ENCODE measurements at places on chromosomes 3 and 15.

GRCh38 chr3:194102436-194102835 is 33.5 kb upstream of the HES1 start:
- H3K4me1 ChIP-seq = peaks cover 41% of the 10 kb centered on the region
- no peak for DNase-seq
- no peak overlapping the region for H3K4me3 ChIP-seq
- H3K27me3 ChIP-seq = no peaks in the 10 kb centered on the region
- no peaks in the 10 kb centered on the region for H3K36me3 ChIP-seq

- no peaks in the 10 kb centered on the region for H3K4me1 ChIP-seq
- no peaks in the 10 kb centered on the region for H3K27me3 ChIP-seq
- H3K36me3 ChIP-seq = no peaks in the 10 kb centered on the region
- H3K4me3 ChIP-seq = no peak overlapping the region
- H3K27ac ChIP-seq = no peak overlapping the region
Measured at GRCh38 chr3:144229953-144230352, 258.3 kb downstream of the DIPK2A start.

DNA sequence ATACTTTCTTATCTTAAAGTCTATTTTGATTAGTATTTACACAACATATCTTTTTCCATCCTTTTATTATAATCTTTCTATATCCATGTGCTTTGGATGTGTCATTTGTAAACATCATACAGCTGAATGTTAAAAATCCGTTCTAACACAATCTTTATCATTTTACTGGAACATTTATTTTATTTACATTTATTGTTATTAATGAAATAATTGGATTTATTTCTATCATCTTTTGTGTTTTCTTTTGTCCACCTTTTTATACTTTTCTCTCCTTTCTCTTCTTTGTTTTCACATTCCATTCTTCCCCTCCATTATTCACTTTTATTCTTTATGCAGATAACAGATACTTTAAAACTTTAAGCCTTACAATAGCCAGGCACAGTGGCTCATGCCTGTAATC is 34.7 kb upstream of the CTDSPL start:
- no peaks in the 10 kb centered on the region for H3K36me3 ChIP-seq
- H3K4me3 ChIP-seq = no peak overlapping the region
- H3K4me1 ChIP-seq = no peaks in the 10 kb centered on the region

GRCh38 chr3:10337323-10338163 is 16.6 kb upstream of the SEC13 start:
- H3K27me3 ChIP-seq = no peaks in the 10 kb centered on the region
- H3K4me1 ChIP-seq = no peaks in the 10 kb centered on the region
- H3K4me3 ChIP-seq = no peak overlapping the region
- H3K36me3 ChIP-seq = no peaks in the 10 kb centered on the region

DNA sequence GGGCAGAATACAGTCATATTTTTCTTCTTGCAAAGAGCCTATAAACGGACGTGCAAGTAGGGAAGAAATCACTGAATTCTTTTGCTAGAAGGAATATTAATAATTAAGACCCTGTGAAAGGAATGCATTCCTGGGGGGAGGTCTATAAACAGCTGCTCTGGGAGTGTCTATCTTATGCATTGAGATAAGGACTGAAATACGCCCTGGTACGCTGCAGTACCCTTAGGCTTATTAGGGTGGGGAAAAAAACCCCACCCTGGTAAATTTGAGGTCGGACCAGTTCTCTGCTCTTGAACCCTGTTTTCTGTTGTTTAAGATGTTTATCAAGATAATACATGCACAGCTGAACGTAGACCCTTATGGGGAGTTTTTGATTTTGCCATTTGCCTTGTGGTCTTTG is 100.0 kb upstream of the KBTBD8 start:
- no peaks in the 10 kb centered on the region for H3K36me3 ChIP-seq
- no peak for DNase-seq
- H3K27me3 ChIP-seq = no peaks in the 10 kb centered on the region
- no peak overlapping the region for H3K27ac ChIP-seq
- H3K4me3 ChIP-seq = no peak overlapping the region

Measured in pancreas (tissue), 10 donors.